ENCODE measurements at places on chromosomes 3 and 15.

DNA sequence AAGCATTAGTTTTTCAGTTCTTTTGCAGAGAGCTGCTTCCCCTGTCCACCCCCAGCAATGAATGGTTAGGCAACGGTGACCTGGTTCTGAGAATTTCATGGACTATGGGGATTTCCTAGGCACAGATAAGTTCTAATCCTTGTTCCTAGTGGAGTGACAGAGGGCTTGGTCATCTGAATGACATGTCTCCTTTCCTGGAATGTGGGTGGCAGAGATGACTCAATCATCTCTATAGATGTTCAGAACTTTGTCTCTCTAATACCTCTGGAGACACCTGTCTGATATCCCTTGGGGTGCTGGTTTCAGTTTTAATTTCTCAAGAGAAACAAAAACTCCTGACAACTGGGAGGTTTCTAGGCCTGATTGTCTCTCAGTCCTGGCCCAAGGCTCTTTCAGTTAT, 10.4 kb downstream of the PLA2G4E start:
- no peak for DNase-seq

DNA sequence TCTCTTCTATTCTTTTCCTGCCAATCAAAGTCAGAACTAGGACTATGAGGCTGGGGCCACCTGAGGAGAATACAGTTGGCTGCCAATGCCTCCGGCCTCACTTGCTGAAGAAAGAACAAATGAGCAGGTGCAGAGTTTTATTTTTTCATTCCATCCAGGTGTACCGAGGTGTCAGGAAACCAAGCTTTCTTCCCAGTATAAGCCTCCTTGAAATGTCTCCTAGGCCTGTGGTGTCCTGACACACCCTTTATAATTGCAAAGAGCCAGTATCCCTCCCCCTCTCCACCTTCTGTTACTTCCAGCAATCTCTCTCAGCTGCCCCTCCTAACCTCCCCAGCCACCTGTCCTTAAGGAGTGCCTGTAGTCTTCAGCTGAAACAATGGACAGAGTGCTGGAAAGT, 127.9 kb downstream of the SLC9A9 start:
- no peak for DNase-seq

DNA sequence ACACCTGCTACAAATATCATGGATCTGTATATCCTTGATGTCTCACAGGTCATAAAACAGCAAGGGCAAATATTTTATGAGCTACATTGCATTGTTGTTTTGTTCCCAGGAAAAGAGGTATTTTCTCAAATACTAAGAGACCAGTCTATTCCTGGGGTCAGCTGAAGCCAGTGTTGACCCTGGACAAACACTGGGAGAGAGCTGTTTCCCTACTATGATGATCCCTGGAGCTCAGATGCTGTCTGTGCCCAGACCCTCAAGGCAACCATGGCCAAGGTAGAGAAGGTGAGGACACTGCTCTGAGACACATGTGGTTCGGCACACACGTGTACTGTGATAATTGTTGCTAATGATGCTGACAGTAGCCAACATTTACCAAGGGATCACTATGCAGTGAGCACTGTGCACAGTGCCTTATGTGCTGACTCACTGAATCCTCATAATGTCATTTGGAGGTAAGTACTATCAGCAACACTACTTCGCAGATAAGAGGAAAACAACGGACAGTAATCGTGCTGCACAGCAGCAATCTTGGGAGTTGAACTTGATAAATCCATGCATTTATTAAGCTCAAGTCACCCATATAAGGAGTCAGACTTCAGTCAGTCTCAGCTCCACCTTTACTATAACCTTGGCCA, 943.6 kb downstream of the FHIT start:
- DNase-seq, result no peak

- no peak for DNase-seq
Measured at GRCh38 chr3:126456766-126457388, 18.8 kb downstream of the ZXDC start.

DNA sequence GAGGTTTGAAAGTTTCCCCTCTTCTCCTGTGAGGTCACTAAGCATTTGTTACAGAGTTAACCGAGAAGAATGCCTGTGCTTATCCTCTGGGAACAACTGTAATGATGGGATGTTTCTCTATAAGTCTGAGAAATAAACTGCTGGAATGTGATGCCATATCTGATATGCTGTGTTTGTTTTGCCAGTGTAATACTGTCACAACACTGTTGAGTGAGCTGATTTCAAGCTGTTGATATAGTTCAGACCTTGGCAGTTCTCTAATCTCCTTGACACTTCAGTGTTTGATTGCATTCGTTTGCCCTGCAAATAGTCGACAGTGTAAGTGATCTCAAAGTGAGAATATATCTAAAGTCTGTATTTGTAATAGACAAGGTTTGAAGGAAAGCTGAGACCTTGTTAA, 73.3 kb downstream of the PTPRG start:
- no peak for DNase-seq

GRCh38 chr3:189277711-189278110, 105.9 kb downstream of the TPRG1 start:
- DNase-seq, result no peak

DNA sequence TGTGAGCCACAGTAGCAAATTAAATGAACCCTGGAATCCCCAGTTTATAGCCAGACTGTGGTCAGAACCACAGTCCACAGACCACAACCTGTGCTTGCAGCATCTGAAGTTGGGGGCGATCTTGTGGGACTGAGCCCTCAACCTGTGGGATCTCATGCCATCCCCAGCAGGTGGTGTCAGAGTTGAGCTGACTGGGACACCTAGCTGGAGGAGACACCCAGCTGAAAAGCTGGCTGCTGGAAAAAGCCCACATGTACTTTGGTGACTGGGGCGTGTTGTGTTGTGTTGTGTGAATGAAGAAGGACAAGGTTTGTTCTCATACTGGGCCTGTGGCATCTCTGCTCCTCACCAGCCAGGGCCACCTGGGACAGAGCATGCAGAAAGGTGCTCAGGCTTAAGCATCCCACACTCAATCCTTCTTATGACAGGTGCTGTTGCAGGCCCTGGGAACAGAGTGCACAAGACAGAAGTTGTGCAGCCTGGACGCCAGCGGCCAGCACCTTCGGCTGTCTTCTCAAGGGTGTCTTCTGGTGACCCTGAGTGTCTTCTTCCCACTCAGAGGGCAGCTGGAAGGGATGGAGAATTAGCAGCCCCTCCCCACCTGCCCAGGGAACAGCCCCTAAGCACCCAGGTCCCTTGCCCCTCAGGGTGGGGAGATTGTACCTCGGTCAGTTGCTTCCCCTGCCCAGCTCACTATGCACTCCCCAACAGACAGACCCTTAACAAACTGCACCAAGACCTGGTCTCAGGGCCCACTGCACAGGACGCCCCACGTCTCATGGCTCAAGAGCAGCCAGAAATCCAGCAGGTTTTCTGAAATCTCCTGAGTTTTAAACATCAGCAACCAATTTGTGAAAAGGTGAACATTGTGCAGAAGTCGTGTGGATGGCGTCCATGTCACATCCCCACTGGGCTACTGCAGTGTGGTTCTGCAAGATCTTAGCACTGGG, 2.2 kb upstream of the UROC1 start:
- DNase-seq, result no peak

DNA sequence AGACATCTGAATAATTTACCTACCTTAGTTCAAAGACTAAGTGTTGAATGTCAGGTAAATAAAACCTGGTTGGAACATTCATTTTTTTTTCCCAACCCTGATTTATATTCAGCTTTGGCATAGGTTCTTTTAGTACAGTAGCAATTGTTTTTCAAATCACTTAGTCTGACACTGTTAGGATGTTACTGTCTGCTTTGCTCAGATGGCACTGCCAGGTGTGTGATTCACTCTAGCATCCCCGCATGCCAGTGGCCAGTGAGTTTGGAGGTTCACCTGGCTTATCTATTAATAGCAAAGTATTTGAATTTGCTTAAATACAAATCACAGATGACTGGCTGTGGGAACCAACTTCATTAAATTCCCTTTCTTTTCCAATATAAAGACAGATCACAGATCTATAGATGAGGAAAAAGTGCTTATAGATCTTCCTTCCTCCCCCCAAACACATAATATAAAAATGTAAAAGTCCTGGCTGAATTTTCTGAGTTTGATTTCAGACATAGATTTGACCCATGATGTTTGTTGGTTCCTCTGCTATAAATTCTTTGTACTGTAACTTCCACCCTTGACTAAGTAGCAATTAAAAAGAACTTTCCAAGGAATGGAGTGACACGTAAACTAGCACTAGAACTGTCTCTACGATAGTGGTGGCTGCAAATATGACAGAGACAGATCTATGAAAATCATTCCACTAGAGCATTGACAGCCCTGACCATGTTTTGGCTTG, 3.9 kb downstream of the THBS1 start:
- no peak for DNase-seq

GRCh38 chr3:72791161-72791560, 57.1 kb downstream of the SHQ1 start:
- no peak for DNase-seq
